GM13977 (cell line): ENCODE measurements at places on chromosomes 4 and X.

GRCh38 chrX:9597361-9598035 is 132.6 kb downstream of the TBL1X start:
- DNase-seq, result no peak

DNA sequence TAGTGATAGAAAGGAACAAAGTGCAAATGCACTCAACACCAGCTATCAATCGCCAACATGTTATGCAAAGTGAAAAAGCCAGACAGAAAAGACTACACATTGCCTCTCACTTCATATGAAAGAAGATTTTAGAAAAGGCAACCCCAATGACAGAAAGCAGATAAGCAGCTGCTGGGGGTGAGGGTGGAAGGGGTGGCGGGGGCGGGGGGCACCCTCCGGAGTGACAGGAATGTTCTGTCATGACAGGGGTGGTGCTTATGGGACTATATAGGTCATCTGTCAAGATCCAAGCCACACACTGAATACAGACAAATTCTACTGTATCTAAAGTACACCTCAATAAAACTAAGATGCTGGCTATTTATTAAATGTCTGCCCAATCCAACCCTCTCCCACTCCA is 10.7 kb downstream of the WDR1 start:
- no peak for DNase-seq

DNA sequence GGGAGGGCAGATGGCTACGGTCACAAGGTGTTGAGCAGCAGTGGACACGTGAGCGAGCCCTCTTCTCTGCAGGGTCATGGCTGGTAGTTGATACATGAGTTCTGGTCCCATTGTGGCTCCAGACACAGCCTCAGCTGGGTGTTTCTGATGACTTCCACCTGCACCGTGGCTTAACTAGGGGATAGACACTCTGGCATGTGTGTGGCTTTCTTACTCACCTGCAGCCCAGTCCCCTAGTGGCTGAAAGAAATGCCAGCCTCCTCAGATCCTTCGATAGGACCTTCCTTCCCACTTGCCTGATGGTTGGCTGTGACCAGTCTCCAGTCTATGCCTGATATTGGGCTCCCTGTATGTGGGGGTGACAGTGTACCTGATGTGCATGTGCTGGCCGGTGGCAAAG is 5.0 kb downstream of the GPR78 start:
- no peak for DNase-seq

DNA sequence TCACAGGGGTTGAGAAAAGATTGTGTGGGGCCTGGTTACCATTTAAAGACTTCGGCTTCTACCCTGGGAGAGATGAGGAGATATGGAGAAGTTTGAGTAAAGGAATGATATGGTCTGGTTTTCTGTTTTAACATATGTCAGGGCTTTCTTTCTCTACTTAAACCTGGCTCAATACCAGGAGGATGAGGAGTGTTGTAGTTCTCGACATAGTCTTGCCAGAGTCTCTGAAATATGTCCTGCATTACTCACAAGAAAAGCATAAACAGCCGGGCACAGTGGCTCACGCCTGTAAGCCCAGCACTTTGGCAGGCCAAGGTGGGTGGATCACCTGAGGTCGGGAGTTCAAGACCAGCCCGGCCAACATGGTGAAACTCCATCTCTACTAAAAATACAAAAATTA is 16.4 kb upstream of the ACE2 start:
- DNase-seq, result no peak

GRCh38 chr4:83221897-83222441 is 62.6 kb downstream of the COQ2 start:
- peak; percentile 22 for DNase-seq

- DNase-seq, result no peak
Observed at GRCh38 chrX:42809569-42809968, 31.6 kb upstream of the PPP1R2C start.

DNA sequence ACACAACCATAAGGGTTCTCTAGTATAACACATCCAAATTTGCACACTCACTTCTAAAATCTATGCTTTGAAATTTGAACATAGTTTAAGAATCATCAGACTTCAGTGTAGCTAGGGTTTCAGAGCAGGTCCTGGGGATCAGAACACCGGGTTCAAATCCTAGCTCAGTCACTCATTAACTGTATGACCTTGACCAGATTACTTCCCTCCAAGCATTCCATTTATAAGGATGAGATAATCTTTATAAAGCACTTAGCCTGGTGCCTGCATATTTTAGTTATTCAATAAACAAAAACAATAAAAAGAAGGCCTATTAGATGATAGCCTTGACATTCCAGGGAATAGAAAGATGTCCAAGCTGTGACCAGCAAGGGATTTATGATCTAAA is 4.8 kb upstream of the STBD1 start:
- no peak for DNase-seq

- no peak for DNase-seq
Observed at GRCh38 chrX:96771486-96771885, 86.8 kb downstream of the DIAPH2 start.

- DNase-seq, result no peak
Observed at GRCh38 chrX:68696267-68696990, 49.0 kb downstream of the STARD8 start.

GRCh38 chr4:5517372-5517771 is 191.0 kb downstream of the EVC2 start:
- DNase-seq, result no peak

DNA sequence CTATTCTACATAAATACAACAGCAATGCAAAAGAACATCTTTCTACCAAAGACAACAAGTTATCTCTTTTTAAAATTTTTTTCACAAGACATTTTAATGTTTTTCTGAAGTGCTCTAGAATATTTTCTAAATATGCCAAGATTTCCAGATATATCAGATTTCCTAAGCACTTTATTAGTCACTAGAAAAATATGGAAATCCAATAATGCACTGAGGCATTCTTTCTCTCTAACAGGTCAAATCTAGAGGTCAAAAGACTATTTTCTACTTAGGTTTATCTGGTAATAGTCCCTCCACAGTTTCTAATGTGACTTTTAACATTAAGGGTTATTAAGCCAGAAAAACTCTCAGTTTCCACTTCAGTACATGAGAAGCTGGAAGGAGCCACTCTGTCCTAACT is 1041.2 kb upstream of the INTU start:
- no peak for DNase-seq

DNA sequence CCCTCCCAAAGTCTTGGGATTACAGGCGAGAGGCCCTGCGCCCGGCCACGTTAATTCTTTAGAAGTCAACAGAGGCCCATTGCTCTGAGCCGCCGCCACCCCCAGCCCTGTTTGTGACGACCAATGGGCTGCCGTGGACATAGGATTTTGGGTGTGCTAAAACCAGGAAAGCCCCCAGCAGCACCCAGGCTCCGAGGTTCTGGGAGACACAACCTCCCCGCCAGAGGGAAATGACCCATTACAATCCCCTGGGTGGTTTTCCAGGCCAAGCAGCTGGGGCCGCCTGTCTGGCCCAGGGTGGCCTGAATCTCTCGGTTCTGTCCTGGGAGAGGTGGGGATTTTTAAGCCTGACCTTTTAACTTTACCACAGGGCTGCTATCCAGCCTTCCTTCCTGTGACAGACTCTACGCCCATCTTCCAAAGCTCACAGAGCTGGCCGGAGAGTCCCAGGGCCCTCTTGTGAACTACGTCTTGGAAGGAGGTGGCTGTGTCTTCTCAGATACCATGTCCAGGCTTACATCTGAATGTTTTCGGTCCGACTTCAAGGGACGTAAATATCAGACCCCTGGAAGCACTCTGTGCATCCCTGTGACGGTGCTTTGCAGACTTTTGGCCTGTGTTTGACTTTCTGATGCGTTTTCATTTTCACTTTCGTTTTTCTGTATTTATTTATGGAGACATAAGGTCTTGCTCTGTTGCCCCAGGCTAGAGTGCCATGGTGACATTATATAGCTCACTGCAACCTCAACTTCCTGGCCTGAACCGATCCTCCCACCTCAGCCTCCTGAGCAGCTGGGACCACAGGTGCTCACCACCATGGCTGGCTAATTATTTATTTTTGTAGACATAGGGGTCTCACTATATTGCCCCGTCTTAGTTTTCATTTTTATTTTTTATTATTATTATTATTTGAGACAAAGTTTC is 36.0 kb downstream of the P2RY8 start:
- DNase-seq, result peak; percentile 75

DNA sequence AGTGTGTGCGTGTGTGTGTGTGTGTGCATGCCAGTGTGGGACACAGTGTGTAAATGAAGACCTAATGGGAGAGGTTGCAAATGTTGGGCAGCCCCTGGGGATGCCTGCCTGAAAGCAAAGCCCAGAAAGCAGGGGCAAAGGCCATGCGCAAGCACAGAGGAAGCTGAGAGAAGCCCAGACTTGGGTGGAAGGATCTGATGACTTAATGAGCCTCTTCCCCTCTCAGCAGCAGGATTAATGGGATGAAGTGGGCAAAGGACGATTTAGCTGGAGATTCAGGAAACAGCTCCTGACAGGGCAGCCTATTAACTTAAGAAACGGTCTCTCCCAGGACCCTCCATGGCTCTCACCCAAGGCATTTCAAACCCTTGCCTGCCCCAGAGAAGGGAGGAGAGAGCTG is 107.3 kb downstream of the EFNB1 start:
- DNase-seq, result no peak

DNA sequence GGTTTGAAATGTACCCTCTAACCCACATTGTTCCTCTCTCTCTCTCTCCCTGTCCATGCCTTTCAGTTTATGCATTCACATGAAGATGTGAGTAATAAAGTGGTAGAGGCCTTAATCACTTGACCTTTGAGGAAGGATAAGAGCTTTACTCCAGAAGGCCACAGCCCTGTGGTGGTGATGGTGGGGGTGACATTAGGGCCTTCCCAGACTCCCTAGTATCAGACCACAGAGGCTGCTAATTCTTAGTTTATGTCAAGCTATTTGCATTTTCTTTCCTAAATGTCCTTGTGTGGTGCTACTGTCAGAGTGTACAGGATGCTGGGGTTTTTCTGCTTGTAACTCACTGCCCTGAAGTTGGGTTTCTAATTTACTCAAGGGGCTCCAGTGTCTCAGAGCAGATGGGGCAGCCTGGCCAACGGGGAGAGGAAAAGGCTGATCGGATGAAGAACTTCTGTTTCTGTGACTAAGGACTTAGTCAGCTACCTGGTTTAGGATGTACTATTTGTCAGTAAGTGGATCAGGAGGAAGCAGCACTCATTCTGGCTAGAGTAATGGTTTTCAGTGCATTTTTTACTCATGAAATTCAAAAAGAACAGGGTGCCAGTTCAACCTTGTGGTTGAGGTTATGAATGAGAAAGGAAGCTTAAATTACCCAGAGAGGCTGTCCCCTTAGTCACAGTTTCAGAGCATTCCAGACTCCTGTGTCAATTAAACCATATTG is 509.6 kb upstream of the DIPK2B start:
- peak; percentile 30 for DNase-seq

DNA sequence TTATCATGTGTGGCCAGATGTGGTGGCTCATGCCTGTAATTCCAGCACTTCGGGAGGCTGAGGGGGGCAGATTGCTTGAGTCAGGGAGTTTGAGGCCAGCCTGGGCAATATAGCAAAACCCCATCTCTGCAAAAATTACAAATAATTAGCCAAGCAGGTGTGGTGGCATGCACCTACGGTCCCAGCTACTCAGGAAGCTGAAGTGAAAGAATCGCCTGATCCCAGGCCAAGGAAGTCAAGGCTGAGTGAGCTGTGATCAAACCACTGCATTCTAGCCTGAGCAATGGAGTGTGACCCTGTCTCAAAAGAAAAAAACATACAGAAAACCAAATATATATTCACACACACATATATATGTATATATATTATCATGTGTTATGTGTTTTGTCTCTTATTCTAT is 15.0 kb downstream of the APELA start:
- DNase-seq, result no peak

DNA sequence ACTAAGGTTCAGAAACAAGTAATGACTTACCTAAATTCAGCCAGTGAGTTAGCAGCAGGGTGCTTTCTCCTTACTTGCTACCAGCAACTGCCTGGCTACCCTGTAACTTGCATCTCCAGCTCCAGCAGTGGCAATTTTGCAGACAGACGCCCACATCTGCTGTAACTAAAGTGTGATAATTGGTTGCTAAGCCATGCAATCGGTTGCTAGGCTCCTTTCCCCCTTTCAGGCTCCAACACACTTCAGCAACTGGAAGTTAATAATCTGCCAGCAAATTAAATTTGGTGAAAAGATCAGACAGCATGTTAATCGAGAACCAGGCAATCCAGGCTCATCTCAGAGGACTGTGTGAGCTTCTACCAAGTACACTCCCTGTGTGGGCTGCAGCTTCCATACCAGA is 24.2 kb upstream of the ARHGEF9 start:
- DNase-seq, result no peak

DNA sequence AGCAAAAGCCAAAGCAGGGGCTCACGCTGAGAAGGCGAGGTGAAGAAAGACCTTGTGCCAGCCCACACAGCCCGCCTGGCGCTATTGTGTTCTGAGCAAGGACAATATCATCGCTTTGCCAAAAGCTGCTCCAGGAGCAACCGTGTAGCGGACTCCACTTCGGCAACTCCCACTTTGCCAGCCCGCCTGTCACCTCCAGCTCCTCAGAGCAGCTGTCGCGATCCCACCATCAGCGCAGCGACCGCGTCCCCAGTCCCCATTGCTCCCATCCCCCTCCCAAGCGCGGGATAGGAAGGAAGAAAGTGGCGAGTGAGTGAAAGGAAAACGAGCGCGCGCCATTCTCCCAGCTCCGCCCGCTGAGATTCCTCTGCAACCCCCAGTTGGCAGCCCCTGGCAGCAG is 759 bp downstream of the ZC4H2 start:
- DNase-seq, result no peak

DNA sequence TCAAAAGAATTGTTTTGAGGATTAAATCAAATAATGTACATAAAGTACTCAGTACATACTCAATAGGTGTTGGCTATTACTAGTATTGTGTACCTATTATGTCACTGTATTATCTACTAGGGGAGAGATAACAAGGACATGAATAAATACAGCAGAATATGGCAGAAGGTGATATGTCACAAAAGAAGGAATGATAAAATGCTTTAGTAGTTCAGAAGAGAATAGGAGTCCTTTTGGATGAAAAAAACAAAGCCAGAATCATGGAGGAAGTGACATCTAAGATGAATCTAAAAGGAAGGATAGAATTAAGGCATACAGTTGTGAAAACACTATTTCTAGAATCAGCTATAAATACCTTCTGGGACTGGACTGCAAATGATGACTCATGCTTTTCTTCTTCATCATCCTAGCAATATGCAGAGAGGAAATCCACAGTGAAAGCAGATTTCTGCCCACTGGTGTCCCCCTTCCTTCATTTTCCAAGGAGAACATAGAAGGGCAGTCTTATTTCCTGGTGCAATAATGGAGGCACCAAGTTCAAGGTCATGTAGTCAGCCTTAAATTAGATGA is 98.7 kb downstream of the GLUD2 start:
- no peak for DNase-seq

GRCh38 chr4:102551958-102552565 is 50.9 kb downstream of the NFKB1 start:
- no peak for DNase-seq

DNA sequence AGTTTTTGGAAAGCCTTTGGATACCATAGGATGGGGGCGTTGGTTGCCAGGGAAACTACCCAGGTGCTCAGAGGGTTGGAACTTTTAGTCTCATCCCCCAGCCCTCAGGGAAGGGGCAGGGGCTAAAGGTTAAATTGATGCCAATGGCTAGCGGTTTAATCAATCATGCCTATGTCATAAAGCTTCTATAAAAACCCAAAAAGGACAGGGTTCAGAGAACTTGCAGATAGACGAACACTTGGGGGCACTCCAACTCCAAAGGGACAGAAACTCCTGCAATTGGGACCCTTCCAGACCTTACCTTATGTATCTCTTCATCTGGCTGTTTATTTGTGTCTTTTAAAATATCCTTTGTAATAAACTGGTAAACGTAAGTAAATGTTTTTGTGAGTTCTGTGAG is 30.0 kb upstream of the GPR173 start:
- DNase-seq, result no peak

- no peak for DNase-seq
Observed at GRCh38 chrX:13271511-13271910, 48.3 kb downstream of the ATXN3L start.
